ENCODE measurements at places on chromosomes 13 and 19. TPM values are rescaled to one million over a fixed set of nuclear protein-coding genes. Genes with fewer than 3 reads are reported as not detected.

Gene TEAD2
- 49.4 TPM for total RNA-seq

Gene LIG1
- total RNA-seq = 67.8 TPM

Gene ZNF700
- 5.4 TPM for total RNA-seq

Gene TSPAN16
- total RNA-seq = not detected

Gene CTXN1
- total RNA-seq = 3.4 TPM

Gene TNNI3
- not detected for total RNA-seq

Gene TIMM29
- 23.9 TPM for total RNA-seq

Gene IL4I1
- total RNA-seq = 0.30 TPM

Gene KIR2DL1
- total RNA-seq = not detected

Gene QPCTL
- 27.6 TPM for total RNA-seq

Gene ZNF560
- 1.0 TPM for total RNA-seq

Gene CCNA1
- 1.0 TPM for total RNA-seq

Gene ETV2
- 1.5 TPM for total RNA-seq

Gene SPIB
- total RNA-seq = not detected

Gene RFPL4AL1
- not detected for total RNA-seq

Gene KLK14
- total RNA-seq = not detected

Gene LILRA1
- total RNA-seq = not detected

Gene TMC4
- 0.17 TPM for total RNA-seq

Data from bronchus fibroblast of lung (primary cell).